LHCN-M2 (cell line): ENCODE measurements at places on chromosomes 3 and 15. TPM values are rescaled to one million over a fixed set of nuclear protein-coding genes. Genes with fewer than 3 reads are reported as not detected.

LAMB2 gene
- 238 and 248 TPM in 2 replicates for total RNA-seq

THAP10 gene
- 8.0 and 8.9 TPM in 2 replicates for total RNA-seq

LRTM1 gene
- total RNA-seq, result not detected in 2 replicates

C3orf49 gene
- not detected in 2 replicates for total RNA-seq

CMTM8 gene
- 7.0 and 7.1 TPM in 2 replicates for total RNA-seq

NRROS gene
- 1.0 and 2.5 TPM in 2 replicates for total RNA-seq

SCAANT1 gene
- not detected in 2 replicates for total RNA-seq

CPN2 gene
- not detected in 2 replicates for total RNA-seq

MKRN3 gene
- total RNA-seq, result 5.2 and 6.5 TPM in 2 replicates

ATP13A5 gene
- total RNA-seq, result not detected in 2 replicates

GPR62 gene
- total RNA-seq, result not detected in 2 replicates

GPR87 gene
- total RNA-seq, result not detected in 2 replicates

CFAP20DC gene
- 5.1 and 8.2 TPM in 2 replicates for total RNA-seq

TMCO5A gene
- total RNA-seq, result not detected in 2 replicates

KBTBD13 gene
- total RNA-seq, result not detected in 2 replicates

CRYGS gene
- 1.4 and 1.7 TPM in 2 replicates for total RNA-seq

EBLN2 gene
- total RNA-seq, result 2.8 and 3.7 TPM in 2 replicates

DPPA2 gene
- total RNA-seq, result not detected in 2 replicates

SLC22A14 gene
- not detected in 2 replicates for total RNA-seq
